ENCODE measurements at places on chromosomes 16 and 17.

DNA sequence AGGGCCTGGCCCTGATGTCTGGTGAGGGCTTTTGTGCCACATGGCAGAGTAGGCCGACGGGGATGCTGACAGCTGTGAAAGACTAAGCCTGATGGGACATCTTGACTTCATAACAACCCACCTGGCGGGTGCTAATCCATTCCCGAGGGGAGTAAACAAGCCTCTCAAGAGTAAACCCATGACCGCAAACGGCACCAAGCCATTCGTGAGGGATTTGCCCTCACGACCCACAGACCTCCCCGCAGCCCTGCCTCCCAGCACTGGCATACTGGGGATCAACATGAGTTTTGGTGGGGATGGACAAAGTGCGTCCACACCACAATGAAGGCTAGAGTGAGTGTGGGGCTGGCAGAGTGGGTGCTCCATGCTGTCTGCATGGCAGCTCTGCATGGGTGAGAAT lies 11.7 kb downstream of the RNF213 start:
- no peak for DNase-seq

- no peak for DNase-seq
These were observed 7.3 kb upstream of the CBX8 start for GRCh38 chr17:79803997-79804855.

GRCh38 chr17:48631693-48632578 lies 5.8 kb upstream of the HOXB9 start:
- no peak for DNase-seq

DNA sequence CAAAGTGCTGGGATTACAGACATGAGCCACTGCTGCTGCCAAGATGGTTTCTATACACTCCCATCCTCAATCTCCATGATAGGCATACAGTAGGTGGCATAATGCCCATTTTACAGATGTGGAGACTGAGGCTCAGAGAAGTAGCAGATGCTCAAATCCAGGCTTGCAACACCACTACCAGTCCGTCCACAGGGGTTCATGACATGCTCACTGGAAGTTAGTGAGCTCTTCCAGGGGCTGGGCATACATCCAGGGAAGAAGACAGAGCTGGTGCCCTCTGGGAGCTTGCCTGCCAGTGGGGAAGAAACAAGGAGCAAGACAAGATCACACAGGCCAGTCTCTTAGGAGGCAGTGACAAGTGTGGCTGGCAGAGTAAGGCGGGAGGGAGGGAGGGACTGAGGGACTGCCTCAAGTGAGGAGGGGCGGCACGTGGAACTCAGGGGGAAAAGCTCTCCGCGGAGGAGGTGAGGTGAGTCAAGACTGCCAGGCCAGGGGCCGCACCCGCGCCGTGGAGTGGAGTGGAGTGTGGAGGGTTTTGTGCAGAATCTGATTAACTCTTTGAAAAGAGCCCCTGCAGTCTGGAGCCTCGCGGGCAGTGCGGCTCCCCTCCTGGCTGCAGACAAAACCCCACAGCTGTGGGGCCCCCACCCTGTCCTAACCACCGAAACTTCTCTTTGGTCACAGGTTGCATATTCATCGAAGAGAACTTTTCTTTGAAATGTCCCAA lies 27.9 kb downstream of the SREBF1 start:
- no peak for DNase-seq

- DNase-seq, result no peak
These were observed 14.5 kb downstream of the C17orf100 start for GRCh38 chr17:6666077-6666521.

- DNase-seq, result no peak
These were observed 113.3 kb upstream of the ERCC4 start for GRCh38 chr16:13806671-13807070.

DNA sequence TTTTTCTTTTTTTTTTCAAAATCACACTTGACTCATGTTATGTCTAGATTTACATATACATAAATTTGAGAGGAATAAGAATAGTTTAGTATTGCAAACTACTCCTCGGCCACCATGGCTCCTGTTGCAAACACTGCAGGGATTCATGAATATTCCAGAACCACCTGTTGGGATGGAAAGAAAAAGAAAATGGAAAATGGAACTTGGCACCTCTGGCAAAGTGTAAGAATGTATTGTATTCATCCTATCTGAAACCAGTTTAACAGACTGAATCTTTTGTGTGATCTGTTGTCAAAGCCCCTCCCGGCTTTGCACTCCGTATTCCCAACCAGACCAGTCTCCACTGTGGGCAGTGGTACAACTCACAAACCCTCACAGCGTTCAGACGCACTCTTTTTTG lies 124.4 kb downstream of the SPECC1 start:
- no peak for DNase-seq

DNA sequence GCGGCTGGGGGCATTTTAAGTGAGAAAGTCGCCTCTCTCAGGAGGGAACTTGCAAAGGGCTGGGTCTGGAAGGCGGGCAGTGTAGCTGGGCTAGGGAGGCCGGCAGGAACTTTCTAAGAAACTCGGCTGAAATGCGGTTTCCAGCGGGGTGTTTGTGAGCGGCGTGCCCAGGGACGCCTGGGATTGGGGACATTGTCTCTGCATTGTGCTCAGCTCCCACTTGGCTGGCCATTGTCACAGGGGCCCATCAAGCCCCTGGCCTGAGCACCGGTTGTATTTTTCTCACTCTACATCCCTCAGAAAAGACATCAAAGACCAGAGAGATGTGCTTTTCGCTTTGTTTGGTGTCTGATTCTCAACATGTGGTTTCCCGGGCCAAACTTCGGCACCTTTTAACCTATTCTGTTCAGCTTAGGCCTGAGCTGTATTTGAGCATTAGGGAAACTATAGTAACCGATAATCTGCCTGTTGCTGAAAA lies 291.1 kb upstream of the IRX3 start:
- no peak for DNase-seq

GRCh38 chr16:12589676-12590075 lies 214.0 kb downstream of the CPPED1 start:
- DNase-seq, result no peak

- no peak for DNase-seq
These were observed 20.4 kb downstream of the HDAC5 start for GRCh38 chr17:44102849-44103622.

Measured in stimulated activated CD4-positive, alpha-beta T cell treated with anti-CD3 and anti-CD28 coated beads, Interleukin-1b, Interleukin-23, amount 100 ng/mL, for 1 hour (primary cell).